ENCODE measurements at places on chromosomes 1 and 21.
A peak's percentile ranks its signal among the peaks of the same experiment; 100 is the strongest.

GRCh38 chr1:8529901-8530300, 212.0 kb downstream of the SLC45A1 start:
- no peak for DNase-seq

DNA sequence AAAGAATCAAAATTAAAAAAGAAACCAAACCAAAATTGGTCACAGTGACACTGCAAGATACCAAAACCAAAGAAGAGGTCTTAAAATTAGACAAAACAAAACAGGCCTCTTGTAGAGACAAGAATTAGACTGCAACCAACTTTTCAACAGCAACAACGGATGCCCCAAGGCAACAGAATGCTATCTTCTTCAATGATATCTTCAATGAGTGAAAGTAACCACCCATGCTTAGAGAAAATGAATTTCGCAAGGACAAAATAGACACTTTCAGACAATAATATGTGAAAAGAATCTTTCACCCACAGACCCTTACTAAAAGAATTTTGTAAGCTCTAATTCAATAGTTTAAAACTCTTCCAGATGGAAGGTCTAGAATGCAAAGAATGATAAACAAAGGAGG, 41.7 kb downstream of the USP48 start:
- DNase-seq: no peak

- DNase-seq: no peak
These were observed 297.2 kb downstream of the TGFB2 start for GRCh38 chr1:218642033-218642948.

DNA sequence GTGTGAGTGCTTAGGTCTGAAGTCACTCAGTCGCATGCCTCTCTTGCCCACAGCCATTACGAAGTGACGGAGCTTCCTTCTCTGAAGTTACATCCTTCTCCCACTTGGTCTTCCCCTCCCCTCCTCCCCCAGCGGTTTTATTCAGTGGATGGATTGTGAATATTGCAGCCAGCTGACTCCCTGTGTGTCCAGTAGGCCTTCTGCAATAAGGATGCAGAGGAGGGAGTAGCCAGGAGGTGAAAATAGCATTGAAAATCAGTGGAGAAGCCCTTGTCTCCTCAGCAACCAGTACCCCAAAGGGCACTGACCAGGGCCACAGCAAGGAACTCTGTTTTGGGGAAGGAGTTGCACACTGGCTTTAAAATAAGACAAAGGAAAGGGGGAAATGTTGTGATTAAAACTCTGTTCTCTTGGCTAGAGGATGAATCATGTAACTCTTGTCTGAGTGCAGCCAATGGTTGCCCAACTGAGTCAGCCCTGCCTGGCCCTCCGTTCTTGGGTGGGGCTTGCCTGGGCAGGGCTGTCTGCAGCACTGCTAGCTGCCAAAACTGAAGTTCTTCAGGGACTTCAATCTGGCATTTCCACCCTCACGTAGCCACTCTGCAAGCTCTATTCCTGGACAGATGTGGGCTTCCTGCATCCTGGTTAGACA, 4.3 kb downstream of the S100A10 start:
- peak; percentile 78 for DNase-seq

- DNase-seq: no peak
These were observed 40.3 kb downstream of the KCTD3 start for GRCh38 chr1:215607412-215607811.

DNA sequence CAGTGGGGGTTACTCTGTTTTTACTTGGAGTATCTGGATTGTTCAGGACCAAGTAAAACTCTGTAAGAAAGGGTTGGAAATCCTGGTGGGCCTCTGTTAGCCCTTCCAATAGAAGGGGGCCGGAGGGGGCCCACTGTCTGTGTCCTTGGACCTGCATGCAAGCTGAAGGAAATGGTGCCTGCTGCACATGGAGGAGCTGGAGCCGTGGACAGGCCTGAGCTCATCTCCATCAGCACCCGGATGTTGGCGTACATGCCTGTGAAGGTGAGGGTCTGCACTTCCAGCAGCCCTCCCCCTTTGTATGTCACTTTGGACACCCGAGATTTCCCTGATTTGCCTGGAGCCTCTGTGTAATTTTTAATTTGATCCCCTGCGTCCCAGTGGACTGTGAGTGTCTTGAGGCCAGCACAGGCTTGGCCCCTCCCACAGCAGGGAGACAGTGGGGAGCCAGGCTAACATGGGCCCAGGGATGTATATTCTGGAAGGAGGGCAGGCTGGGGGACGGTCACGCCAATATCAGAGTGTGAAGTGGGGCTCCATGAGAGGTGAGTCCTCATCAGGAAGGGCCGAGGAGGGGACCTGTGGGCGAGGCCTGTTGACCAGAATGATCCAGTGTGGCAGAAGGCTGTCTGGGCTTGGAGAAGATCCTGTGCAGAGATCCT, 16.8 kb downstream of the GALNT2 start:
- no peak for DNase-seq

Measured in RKO (cell line).